Activated CD4-positive, alpha-beta T cell treated with anti-CD3 and anti-CD28 coated beads, Interleukin-2, amount 50 U/mL, for 48 hours (primary cell): ENCODE measurements at places on chromosomes 1 and 21.

DNA sequence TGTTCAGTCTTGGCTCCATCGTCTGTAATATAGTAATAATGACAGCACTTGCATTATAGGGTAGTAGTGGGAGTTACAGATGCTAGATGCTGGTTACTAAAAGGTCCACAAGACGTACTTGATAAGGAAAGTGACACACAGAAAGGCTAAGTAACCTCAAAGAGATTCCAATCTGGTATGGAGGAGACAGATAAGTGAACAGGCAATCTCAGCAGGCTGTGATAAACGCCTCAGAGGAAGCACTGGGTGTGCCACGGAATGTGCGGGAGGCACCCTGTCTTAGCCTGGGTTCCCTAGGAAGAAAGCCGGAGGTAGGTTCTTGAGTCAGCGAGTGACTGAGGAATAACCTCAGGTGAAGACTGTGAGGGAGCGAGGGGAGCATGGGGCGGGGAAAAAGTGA, 4.6 kb upstream of the CTPS1 start:
- DNase-seq: no peak

- DNase-seq: no peak
Measured at GRCh38 chr1:160437432-160438316, 37.3 kb downstream of the VANGL2 start.

DNA sequence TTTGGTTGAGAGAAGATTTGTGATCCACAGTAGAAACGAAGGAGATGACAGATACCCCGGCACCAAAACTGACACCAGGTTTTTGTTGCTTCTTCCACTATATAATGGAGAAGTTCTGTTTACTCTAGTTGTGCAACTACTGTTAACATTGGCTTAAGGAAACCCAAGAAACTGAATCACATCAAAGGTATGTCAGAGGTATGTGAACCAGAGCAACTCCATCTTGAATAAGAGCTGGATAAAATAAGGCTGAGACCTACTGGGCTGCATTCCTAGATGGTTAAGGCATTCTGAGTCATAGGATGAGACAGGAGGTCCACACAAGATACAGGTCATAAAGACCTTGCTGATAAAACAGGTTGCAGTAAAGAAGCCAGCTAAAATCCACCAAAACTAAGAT, 173.7 kb upstream of the CAMK1G start:
- no peak for DNase-seq

DNA sequence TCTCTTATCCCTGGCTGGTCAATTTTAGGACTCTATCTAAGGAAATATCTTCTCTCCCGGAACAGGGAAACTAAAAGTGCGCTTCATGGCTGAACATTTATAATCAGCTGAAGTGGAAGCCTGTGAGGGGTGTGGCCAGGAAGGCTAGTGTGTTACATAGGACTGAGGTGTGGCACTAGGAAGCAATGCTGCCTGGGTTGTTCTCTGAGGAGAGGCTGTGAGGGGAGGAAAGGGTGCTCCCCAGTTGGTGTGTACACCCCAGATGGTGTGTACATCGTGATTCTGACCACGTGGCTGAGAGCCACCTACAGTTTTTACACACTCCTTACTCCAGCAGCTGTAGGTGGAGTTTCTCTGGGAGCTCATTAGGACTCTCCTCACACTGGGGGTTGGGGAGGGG, 16.3 kb downstream of the NTPCR start:
- DNase-seq: no peak

DNA sequence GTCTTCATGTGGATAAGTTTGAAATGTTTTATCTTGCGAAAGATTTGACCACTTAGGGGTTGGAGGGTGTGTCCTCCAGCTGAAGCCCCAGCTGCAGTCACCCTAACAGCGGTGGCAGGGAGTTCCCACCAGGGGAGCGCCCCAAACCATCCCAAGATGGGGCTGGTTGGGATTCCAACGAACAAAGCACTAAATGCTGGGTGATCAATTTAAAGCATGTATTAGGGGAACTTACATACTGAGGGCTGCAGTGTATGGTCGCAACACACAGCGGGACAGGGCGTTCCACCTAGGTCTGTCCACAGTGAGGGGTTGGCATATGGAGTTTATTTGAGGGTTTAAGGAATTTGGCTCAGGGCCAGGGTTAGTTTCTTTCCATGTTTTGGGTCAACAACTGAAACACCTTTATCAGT, 26.3 kb downstream of the SLC37A1 start:
- DNase-seq: no peak

- no peak for DNase-seq
Measured at GRCh38 chr1:26142159-26142558, 16.7 kb upstream of the FAM110D start.

GRCh38 chr1:34739613-34740012, 15.2 kb upstream of the GJB5 start:
- no peak for DNase-seq

DNA sequence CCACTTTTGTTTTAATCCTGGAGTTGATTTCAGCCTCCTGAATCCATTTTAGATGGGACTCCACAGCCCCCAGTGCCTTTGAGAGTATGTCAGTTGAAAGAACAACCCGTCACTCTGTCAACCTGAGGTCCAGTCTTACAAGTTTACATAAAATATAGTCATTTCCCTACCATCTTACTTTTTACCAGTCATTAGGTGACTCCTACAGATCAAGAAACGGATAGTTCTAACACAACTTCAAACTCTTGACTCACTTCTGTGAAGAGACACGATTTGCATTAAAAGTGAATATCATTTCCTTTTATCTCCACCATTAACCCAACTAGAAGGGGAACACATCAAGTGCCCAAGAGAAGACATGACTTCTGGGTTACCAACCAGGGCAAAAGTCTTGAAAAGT, 147.1 kb downstream of the NTPCR start:
- no peak for DNase-seq

DNA sequence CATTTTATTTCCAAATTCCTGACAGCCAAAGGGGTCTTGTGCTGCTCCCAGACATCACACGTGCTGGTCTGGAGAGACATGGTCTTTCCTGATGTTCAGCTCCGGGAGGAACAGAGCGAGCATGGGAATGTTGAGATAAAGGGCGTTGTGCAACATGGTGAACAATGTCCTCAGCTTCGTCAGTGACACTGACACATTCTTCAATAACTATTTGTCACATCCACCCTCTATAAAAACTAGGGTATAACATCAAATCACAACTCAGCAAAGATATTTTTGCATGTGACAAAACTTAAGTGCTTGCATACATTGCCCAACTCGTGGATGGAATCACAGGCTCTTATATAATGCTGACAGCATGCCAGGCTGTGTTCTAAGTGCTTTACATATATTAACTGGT, 42.4 kb upstream of the GRHL3 start:
- DNase-seq: no peak

DNA sequence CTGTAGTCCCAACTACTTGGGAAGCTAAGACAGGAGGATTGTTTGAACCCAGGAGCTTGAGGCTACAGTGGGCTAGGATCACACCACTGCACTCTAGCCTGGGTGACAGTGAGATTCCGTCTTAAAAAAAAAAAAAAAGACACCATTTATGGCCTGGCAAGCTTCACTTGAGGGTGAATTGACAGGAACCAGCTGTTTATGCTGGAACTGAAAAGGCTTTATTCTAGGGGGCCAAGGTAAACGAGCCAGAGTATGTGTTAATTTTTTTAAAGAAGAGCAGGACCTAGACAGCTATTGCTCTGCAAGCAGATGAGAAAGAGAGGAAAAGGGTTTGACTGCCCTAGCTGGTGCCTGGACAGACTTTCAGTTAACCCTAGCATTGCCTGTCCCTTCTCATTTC, 37.0 kb downstream of the S100A6 start:
- no peak for DNase-seq

DNA sequence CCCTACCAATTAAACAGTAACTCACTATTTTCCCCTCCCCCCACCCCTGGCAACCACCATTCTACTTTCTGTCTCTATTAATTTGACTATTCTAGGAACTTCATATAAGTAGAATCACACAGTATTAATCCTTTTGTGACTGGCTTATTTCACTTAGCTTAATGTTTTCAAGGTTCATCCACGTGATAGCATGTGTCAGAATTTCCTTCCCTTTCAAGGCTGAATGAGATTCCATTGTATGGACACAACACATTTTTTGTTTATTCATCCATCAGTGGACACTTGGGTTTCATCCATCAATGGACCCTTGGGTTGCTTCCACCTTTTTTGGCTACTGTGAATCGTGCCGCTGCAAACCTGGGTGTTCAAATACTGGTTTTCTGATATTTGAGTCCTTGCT, 41.7 kb downstream of the EIF2D start:
- DNase-seq: no peak

- DNase-seq: no peak
Measured at GRCh38 chr1:240797050-240797449, 185.1 kb upstream of the GREM2 start.

- DNase-seq: no peak
Measured at GRCh38 chr1:81702079-81702715, 98.5 kb upstream of the ADGRL2 start.

DNA sequence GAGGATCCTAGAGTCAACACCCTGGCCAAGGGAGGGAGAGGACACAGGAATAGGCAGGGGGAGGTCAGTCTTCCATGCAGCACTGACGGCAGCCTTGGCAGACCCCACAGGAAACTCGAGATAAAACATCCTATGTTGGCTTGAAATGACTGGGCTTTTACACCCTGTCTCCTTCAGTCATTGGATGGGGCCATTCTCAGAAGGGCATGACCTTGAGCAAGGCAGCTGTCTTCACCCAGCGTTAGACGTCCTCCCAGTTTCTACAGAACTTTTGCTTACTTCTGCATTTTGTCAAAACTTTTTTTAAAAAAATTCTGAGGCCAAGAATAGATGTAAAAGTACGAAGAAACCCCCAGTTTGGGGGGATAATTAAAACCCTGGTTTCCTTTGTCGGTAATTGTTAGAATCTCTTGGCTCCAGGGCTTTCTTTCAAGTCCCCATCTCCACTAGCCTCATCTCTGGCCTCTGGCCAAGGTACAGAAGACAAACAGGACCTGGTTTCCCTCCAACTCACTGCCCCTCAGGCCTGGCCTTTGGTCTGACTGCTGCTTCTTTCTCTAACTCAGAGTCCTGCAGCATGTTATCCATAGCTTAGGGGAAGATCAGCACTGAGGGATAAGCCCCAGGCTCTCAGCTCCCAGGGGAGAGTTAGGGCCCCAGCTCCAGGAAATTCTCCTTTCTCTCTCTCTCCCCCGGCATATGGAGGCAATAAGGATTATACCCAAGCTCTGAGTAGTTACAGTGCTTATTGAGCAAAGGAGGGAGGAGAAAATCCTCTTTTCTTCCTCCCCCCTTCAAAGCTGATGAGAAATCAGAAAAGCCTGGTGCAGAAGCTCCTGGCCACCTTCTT, 51.6 kb upstream of the KCND3 start:
- DNase-seq: no peak

GRCh38 chr1:67919274-67920072, 86.2 kb upstream of the GNG12 start:
- no peak for DNase-seq

DNA sequence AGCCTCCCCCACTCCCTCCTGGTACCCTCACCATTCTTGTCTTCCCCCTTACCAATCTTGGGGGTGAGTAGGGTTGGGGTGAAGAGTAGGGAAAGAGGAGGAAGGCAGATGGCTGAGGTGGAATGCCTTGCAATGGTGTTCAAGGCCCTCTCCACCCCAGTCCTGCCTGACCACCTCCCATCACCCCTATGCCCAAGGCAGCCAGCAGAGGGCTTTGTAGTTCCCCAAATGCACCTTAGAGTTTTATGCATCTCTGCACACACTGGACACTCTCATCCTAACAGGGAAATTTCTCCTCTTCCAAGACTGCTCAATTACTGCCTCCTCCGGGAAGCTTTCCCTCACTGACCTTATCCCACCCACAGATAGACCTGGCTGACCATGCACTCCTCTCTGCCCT, 15.4 kb downstream of the KIF17 start:
- no peak for DNase-seq

DNA sequence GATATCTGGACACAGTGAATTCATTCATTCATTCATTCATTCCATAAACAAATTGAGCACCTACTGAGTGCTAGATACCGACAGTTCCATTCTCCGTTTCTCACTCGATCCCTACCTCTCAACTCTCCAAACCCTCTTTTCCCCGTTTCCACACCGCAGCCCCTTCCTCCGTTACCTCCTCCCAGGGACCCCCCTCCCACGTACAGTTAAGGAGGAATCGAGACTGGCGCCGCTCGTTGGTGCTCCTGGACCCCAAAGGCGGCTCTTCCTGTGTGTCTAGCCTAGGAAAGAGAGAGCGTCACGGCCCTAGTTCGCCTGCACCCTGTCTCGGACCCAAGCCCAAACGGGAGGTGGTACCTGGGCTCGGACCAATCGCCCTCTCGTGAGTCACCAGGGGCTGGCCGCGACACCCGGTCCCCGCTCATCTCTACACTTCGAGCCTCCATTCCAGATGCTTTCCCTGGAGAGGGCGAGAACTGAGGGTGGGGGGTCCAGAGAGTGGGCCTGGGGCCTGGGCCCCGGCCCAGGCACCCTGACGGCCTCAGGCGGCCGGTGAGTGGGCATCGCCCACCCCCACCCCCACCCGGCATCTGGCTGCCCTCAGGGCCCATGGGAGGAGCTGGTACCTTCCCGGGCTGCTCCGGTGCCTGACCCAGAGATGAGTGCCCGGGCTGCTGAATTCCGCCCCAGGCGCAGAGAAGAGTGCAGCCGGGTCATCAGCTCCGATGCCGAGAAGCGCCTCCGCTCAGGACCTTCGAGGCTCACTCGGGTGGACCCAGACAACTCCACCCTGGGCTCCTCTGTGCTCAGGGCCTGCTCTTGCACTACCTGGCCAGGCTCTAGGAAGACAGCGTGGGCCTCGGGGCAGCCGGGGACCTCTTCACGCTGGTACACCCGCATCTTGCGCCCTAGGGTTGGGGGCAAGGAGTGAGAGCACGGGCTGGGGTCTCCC, 4.9 kb downstream of the ARHGEF19 start:
- peak; percentile 18 for DNase-seq

DNA sequence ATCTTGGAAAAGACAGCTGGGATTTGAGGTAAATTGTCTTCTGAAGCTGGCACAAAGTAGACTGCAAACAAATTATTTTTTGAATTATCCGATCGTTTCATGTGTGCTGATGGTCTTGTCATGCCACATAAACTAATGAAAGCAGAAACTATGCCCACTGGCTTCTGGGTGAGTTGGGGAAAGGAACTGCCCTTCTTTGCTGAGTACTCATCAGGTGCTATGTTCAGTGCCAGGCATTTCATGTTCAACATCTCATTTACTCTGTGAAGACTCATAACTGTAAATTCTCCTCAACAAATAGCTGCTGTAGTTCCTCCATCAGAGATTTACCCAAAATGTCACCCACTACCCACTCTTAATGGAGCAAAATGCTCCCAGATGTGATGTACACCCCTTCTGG, 1.2 kb downstream of the TRIT1 start:
- DNase-seq: no peak

DNA sequence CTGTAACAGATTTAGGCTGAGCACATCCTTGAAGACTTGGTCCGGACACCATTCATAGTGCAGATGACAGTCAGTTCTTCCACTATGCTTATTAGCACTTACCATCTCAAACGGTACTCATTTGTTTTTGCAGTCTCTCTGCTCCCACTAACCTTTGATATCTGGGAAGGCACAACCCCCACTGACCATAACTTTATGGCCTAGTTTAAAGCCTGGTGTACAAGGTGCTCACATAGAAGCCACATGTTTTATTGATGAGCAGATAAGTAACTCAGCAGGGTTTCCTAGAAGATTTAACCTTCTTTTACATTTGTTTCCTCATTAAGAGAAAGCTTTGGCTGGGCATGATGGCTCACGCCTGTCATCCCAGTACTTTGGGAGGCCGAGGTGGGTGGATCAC, 119.3 kb upstream of the MAGI3 start:
- no peak for DNase-seq

- no peak for DNase-seq
Measured at GRCh38 chr21:16532840-16533239, 803.1 kb downstream of the USP25 start.

GRCh38 chr1:56573311-56573710, 6.1 kb downstream of the PLPP3 start:
- no peak for DNase-seq

- no peak for DNase-seq
Measured at GRCh38 chr1:101190441-101190840, 46.4 kb upstream of the S1PR1 start.
